ENCODE measurements at places on chromosomes 6 and 20.
A peak's percentile ranks its signal among the peaks of the same experiment; 100 is the strongest.

DNA sequence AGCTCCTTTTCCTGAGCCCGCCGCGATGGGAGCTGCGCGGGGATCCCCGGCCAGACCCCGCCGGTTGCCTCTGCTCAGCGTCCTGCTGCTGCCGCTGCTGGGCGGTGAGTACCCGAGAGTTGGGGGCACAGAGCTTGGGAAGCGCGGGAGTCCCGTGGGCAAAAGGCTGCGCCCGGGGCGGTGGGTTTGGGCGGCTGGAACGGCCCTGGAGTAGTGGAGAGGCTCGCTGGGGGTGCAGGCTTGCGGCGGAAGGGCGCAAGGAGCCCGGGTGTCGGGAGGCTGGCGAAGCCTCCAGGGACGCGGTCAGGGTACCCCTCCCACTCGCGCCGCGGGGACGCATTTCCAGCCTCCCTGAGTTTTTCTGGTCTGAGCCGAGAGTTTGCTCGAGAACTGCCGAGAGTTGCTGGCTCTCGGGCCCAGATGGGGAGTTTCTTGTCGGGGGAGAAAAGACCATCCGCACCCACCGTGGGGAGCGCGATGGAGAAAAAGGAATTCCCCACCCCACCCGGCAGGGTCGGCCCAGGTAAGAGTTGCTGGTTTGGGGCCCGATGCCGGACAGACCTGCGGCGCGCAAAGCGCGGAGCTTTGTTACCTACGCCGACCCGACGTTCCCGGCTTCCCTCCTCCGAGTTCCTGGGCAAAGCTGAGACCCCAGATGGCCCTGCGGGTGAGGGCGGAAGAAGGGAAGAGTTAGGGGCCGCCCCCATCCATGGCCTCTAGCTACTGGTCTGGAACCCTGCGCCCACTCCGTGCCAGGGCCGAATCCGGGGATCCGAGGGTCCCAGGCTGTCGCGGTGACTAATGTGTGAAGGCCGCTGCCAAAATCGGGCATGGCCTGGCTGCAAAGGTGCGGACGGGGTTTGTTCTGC, 584 bp downstream of the PTK7 start:
- peak; percentile 47 for DNase-seq

DNA sequence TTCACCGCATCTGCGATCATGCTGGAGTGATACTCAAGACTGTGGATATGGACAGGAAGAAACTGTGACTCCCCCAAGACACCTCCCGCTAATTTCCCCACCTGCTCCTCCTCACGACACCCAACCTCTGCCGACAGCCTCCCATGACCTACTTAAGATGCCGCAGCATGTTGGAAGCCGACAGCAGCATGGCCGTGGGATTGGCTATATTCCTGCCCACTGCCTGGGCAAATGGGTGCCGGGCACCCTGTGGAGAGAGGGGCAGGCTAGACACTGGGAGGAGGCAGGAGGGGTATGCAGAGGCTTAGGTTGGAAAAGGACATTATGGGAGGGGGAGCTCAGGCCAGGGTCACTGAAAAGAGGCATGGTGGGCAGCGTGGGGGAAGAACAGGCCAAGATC, 4.5 kb downstream of the IDH3B start:
- DNase-seq = no peak

DNA sequence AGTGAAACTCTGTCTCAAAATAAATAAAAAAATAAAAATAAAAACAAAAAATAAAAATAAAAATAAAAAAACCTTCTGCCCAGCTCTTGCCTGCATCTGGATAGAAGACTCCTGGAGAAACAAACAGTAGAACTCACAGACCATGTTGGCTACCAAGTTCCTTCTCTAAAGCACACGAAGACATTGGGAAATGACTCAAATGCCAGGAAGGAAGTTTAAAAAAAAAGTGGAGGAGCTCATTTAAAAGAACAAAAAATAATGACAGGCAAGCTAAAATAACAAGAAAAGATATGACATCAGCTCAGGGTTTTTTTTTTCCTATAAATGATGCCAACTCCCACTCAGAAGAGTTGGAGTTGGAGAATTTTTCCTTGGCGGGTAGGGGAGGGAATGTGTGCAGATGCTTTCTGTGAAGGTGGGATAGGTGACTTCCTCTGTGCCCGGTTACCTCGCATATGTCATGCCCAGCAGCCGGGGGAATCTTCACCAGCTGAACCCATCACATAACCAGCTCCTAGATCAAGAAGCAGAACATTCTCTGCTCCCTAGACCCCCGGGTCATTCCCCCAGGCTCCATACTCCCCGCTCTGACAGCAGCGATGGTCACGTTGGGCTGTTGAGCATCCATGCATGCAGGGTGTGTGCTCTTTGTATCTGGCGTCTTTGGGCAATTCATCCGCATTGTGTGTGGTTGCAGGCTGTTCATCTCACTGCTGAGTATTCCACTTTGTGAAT, 17.3 kb upstream of the CD93 start:
- DNase-seq = peak; percentile 27

DNA sequence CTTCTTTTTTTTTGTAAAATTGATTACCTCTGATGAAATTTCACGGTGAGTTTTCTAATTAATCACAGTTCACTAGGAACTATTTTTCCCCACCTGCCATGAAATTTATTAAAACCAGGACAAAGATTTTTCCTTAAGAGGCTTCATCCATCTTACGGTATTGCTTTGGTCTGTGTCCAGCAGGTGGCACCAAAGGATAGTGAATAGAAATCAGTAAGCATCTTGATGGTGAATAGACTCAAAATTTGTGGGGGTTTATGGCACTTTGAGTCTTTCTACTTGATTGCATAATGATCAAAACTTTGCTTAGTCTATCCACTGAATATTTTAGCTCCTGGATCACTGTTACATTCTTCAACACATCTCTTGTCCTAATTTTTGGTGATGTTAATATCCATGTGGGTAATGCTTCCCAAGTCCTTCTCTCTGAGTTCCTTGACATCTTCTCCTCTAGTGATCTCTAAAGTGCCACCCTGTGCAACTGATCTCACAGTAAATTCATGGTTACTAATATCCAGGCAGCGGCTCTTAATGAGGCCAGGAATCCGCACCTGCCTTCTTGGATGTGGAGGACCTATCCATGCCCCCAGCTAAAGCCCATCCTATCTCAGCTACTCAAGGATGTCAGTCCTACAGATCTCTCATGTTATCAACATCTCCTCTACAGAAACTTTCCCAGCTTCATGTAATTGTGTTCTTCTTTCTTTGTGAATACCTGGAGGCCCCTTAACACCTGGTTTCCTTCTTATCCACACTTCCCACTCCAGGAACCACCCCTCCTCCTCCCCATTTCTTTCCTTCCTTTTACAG, 54.5 kb downstream of the STMND1 start:
- peak; percentile 85 for DNase-seq

DNA sequence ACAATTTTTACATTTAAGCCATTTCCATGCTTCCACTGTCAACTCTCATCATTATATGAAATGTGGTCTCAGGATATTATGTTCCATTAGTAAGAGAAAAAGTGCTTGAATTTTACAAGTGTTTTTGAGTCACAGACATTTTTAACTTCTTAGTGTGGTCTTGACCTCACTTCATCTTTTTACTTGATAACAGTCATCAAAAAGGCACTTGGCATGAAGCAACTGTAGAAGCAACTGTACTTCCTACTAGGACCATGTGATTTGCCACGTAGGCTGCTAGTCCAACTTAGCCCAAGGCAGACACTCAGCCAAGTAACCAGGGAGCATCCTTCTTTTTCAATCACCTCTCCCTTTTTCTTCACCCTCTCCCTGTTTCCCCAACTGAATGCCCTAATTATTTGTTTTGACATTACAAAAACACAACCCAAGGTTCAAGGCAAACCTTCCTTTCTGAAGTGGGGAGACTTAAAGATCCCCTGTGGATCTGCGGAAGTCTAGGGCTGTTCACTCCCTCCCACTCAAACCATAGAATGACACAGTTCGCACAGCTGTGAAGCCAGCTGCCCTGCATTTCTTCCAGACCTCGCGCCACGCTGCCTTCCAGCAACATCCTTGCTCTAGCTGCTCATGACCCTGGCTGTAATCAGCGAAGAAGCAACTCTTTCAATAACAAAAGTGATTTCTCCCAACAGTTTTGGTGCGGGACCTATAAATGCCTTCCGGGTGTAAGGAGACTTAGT, 45.0 kb downstream of the PHACTR1 start:
- peak; percentile 34 for DNase-seq

DNA sequence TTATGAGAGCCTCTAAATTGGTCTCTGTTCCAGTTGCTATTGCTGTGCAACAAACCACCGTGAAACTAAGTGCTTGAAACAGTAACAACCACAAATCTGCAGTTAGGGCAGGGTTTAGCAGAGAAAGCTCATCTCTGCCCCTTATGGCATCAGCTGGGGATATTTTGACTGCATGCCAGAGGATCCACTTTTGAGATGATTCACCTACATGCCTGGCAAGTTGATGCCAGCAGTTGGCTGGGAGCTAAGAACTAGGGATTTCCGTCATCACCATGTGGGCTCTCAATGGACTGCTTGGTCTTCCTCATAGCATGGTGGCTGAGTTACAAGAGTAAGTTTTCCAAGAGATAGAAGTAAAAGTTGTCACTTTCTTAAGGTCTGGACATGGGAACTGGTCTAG, 35.1 kb downstream of the PLCB4 start:
- no peak for DNase-seq
